ENCODE measurements at places on chromosomes 7 and 10.

GRCh38 chr10:104255311-104255981 is 754 bp downstream of the GSTO1 start:
- DNase-seq, result no peak

DNA sequence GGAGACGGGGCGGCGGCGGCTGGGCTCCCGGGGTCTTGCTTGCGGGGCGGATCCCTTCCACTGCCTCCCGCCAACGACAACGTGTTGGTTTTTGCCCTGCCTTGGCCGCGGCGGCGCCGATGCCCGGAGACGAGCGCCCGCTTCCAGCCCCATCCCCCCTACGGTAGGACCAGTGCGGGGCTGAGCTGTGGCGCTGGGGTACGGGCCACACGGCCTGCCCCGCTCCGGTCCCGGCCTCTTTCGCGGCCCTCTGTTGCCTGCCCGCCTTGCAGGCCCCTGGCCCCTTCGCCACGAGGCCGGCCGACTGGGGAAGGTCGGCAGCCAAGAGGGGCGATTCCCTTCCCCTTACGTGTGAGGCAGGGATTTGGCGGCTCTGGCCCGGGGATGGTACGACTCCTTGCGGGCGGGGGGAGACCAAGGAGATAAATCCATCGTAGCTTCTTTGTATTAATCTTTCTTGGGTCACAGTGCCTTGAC is 488 bp downstream of the EIF4H start:
- peak; percentile 53 for DNase-seq

- no peak for DNase-seq
These were observed 918 bp downstream of the DBNL start for GRCh38 chr7:44045226-44046014.

DNA sequence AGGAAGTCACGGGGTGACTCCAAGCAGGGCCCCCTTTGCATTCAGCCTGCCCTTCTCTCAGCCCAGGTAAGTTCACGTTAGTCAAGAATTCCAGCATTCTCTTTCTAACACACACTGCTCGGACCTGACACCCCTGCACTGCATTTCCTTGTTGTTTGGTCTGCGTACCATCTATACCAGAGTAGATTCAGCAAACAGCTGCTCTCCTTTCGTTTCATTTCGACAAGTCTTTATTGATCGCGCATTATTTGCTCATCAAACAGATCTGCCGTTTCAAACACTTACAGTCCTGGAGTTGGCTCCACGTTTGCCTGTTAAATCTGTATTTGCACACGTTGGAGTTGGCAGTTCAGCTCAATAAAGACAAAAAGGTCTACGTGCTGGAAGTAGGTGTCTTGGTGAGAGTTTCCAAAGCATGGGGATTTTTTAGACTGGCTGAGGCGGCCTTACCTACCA is 495.1 kb downstream of the RPS24 start:
- no peak for DNase-seq

- no peak for DNase-seq
These were observed 8.7 kb downstream of the TTYH3 start for GRCh38 chr7:2640482-2640830.

- DNase-seq, result no peak
These were observed 274.3 kb upstream of the MKI67 start for GRCh38 chr10:128400564-128400963.

- no peak for DNase-seq
These were observed 133.7 kb downstream of the LHPP start for GRCh38 chr10:124595143-124595883.

GRCh38 chr10:97072851-97073665 is 112.7 kb downstream of the SLIT1 start:
- peak; percentile 94 for DNase-seq

- no peak for DNase-seq
These were observed 246.1 kb downstream of the AUTS2 start for GRCh38 chr7:69844264-69844868.

DNA sequence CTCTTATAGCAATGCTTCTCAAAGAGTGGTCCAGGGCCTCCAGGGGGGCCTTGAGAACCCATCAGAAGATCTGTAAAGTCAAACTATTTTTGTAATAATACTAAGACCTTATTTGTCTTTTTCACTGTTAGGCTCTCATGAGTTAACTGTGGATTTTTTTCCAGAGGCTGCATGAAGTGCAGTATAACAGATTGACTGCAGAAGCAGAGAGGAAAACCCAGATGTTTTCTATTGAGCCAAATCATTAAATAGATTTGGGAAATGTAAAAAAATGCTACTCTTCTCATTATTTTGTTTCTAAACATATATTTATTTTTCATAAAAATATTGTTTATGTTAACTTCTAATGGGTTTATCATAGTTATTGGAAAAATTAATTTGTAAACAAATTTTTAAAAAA is 589.0 kb upstream of the LRRTM3 start:
- no peak for DNase-seq
